ENCODE measurements at places on chromosomes 7 and 10.

GRCh38 chr10:97532935-97533671 lies 34.4 kb downstream of the UBTD1 start:
- DNase-seq = no peak

DNA sequence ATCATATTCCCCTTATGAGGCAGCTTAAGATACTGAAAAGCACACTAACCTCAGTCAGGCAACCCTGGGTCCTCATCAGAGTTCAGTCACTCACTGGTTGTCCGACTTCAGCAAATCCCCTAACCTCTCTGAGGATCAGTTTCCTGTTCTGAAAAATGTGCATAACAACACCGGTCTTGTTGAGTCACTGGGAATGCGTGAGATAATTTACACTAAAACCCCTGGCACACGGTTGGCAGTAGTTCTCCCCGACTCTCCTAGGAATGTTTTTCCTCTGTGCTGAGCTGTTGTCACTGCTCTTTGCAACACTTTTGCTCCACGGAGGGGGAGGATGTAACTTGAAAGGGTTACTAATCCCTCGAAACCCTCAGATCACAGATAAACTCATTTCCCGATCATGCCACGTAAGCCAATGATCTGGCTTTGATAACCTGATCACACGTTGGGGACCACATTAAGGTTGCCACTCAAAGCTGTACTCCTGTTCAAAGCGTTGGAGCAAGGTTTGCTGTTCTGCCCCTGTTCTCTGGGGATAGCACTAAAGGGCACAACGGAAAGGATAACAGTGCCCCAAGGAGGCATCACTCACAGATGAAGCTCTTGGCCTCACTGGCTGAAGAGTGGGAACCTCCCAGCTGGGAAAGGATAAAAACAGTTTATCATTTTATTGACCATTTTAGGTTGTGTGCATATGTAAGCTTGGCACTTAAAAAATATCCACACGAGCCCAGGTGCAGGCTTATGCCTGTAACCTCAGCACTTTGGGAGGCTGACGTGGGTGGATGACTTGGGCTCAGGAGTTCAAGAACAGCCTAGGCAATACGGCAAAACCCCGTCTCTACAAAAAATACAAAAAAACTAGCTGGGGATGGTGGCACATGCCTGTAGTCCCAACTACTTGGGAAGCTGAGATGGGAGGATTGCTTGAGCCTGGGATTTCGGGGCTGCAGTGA lies 5.0 kb upstream of the RBM17 start:
- DNase-seq = no peak

DNA sequence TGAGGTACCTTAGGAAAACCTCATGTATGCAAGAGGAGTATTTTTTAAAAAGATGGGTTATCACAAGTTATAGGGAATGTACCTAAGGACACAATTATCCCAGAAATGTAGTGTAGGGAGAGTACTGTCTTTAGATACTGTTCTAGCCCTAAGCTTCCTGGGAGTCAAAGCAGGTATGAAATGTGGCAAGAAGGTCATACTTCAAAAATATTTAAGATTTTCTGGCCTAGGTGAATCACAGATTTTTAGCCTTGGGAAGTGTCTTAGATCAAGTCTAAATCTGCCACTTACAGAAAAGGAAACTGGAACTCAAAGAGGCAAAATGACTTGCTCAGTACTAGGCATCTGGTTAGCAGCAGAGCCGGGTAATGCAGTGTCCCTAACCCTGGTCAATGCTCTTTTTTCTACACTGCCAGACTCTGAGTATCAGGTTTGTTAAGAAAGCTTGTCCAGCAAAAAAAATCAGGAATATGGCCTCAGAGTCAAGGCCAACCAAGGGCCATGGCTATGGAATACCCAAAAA lies 13.9 kb downstream of the PIK3AP1 start:
- DNase-seq = no peak

DNA sequence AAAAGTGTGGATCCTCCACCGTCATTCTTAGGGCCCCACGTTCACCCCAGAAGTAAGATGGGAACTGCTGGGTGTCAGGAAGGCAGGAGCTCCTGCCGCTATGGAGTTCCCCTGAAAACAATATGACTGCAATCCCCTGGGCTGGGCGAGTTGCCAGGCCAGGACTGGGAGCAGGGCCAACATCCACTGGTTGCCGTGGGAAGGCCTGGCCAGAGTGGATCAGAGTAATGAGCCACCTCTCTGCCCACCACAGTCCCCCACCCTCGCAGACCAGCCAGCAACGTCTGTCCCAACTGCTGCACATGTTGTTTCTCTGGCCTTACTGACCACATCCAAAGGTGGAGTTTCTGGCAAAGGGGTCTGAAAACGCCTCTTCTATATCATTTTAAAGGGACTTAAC lies 86.6 kb downstream of the STRA8 start:
- DNase-seq = no peak

- DNase-seq = no peak
Observed at GRCh38 chr7:432933-433332, 86.7 kb downstream of the PDGFA start.

GRCh38 chr10:132131581-132132420 lies 54.9 kb upstream of the DPYSL4 start:
- DNase-seq = no peak

DNA sequence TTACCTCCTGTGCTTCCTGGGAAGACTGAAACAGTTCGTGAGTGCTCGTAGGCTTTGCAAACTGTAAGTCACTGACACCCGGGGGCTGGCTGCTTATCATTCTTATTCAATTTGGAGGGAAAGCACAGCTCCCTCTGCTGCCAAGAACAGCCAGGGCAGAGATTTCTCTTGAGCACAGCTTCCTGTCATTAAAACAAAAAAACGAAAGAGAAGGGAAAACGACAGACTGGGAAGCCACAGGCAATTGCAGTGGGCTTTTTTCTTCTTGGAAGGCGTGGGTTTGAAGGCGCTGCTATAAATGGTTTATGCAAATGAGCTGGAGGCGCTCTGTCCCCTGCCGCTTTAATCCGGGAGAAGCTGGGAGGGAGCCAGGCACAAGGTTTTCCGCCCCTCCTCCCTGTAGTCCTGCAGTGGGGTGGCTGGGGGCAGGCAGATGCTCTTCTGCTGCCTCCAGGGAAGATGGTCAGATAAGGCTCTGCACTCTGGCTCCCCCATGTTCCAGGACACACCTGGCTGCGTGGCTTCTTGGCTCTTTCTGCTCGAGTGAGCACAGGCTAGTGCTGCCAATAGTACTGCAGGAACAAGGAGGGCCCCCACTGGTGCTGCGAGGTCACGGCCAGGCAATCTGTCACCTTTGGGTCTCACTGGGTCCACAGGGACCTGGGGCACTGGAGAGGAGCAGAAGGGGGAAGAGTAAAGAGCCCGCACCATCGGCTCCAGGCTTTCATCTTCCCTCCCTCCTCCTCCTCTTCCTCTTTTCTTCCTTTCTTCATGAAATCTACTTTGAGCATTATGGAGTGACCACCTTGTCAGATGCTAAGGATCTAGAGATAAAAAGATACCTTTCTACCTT lies 49.5 kb downstream of the NEURL1 start:
- DNase-seq = peak; percentile 19

GRCh38 chr10:107424628-107425027 lies 260.1 kb upstream of the SORCS1 start:
- DNase-seq = no peak

DNA sequence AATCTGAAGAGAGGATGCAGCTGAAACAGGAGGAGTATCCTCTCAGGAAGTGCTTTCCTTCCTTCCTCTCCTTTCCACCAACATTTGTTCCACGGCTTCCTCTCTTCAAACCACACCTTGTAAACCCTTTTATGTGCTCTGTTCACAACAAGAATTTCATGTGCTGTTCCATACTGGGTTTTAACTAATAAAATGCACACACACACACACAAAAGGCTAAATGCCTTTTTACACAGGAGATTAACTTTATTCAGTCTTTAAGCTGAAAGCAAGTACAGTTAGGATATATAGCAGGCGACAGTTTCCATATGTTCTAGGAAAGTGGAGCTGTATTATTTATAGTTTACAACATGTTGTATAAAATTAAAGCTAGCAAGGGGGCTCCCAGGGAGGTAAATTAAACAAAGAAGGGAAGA lies 106.7 kb downstream of the REEP3 start:
- DNase-seq = no peak

GRCh38 chr10:62422068-62422590 lies 48.0 kb downstream of the ZNF365 start:
- no peak for DNase-seq

DNA sequence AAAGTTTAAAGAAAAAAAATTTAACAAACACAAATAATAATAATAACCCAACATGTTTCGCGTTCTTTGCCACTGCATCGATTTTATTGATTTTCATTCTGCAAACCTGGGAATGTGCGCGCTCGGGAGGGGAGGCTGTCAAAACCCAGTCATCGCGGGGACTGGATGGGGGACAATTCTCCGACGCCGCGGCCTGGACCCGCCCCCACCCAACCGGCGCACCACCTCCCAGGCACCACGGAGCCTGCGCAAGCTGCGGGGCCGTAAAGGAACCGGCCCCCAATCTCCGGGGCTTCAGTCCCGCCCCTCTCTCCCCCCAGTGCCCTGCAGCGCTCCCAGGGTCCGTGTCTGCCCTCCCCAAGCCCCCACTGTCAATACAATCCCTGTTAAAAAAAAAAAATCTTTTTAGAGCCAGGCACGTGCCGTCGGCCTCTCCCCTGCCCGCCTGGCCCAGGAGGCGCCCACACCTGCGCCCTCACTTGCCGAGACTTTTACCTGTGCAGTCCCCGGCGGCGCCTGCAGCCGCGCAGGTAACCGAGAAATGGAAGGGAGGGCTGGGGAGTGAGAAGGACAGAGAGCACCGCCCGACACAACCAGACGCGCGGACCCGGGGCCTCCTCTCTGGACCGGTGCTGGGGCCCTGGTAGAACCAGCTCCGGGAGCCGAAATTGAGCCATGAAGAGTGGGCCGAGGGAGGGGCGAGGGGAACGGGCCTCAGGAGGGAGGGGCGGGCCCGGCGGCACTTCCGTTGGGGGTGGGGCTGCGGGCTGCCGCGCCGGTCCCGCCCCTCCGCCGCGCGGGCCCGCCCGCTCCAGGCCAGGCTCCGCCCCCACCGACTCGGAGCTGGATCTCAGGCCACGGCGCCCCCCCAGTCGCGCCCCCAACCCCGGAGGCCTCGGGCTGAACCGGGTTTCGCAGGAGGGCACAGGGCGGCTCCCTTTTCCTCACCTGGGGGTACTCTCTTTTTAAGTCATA lies 7.6 kb upstream of the ZNF503 start:
- no peak for DNase-seq

- DNase-seq = no peak
Observed at GRCh38 chr10:113345826-113346624, 206.8 kb upstream of the HABP2 start.

- DNase-seq = no peak
Observed at GRCh38 chr7:153090209-153090608, 330.7 kb downstream of the ACTR3B start.

DNA sequence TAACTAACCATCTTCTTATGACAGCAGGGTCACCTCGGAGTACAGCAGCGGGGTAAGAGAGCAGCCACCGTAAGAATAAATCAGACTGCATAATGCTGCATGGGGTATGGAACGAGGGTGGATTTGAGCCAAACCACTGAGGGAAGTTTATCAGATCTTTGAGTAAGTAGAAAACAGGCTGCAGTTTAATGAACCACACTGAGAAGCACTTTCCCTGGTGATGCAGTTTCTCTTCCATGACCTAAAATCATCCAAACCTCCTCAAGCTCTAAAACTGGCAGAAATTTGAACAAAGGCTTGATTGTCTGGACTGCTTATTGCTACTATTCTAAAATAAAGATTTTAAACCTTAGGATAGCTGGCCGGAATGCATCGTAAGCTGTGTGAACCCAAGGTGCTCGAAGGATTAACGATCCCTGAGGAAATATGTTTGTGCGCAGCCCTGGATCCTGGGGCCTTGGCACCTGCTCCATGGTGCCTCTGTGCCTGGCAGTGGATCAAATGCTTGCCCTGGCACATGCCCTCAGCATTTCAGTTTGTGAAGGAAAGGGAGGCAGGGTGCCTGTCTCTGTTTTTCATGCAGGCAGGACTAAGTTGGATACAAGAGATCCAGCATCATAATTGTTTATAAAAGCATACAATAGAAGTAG lies 322.7 kb downstream of the LHFPL3 start:
- no peak for DNase-seq

- no peak for DNase-seq
Observed at GRCh38 chr7:73906874-73907273, 45.9 kb downstream of the TMEM270 start.

DNA sequence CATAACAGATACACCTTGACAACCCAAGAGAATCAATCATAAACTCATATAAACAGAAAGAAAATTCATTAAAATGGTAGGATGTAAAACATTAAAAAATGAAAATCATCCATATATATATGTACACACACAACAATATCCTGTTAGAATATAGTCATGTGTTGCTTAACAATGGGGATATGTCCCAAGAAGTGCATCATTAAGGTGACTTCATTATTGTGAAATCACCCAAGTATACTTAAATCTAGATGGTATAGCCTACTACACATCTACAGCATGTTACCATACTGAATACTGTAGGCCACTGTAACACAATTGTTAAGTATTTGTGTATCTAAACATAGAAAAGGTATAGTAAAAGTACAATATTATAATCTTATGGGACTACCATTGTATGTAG lies 115.8 kb upstream of the TMEM168 start:
- no peak for DNase-seq
